ENCODE measurements at places on chromosomes 16 and 17. TPM values are rescaled to one million over a fixed set of nuclear protein-coding genes. Genes with fewer than 3 reads are reported as not detected.

- no peak for DNase-seq
Observed at GRCh38 chr17:59415397-59415796, 83.9 kb downstream of the YPEL2 start.

GRCh38 chr16:88060524-88061219 is 109.4 kb downstream of the BANP start:
- no peak for DNase-seq

- no peak for DNase-seq
Observed at GRCh38 chr17:80652756-80653330, 108.2 kb downstream of the RPTOR start.

DNA sequence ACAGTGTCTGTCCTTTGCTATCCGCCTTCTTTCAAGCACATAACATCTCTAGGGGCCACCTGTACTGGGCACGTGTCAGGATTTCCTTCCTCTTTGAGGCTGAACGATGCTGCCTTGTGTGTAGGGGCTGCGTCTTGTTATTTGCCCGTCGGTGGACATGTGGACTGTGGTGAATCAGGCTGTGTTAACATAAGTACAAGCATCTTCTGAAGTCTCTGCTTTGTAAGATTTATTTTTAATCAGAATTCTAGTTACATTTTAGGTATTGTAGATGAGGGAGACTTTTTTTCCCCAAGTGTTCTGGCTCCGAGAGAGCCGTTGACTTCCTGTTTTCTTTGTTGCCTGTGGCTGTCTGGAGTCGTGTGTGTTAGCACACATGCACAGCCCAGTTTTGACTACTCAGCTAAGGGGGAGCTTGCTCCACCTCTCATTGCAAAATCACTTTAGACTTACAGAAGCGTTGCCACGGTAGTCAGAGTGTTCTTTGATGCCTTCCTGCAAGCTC is 26.1 kb downstream of the SPG7 start:
- DNase-seq: peak; percentile 34

DNA sequence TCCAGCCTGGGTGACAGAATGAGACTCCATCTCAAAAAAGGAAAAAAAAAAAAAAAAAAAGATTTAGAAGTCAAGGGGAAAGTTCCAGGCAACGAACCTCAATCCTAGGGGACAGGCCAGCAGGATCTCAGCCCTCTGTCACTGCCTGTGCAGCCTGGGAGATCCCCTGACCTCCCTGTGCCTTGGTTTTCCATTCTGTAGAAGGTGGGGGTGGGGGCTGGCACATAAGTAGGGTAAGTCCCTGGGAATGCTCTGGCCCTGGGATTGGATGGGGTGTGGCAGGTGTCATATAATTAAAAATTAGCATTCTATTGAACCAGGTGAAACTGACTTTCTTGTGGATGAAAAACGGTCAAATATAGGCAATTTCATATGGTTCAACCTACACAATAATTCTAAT is 90.5 kb downstream of the C16orf78 start:
- DNase-seq: no peak

- DNase-seq: peak; percentile 17
Observed at GRCh38 chr17:3730881-3731429, 7.3 kb downstream of the HASPIN start.

- no peak for DNase-seq
Observed at GRCh38 chr17:35046245-35046644, 17.3 kb downstream of the RFFL start.

- no peak for DNase-seq
Observed at GRCh38 chr16:60329108-60329507, 1595.0 kb upstream of the GOT2 start.

- DNase-seq: no peak
Observed at GRCh38 chr17:74832421-74832820, 27.3 kb downstream of the GRIN2C start.

- DNase-seq: no peak
Observed at GRCh38 chr17:50165466-50165865, 339 bp upstream of the SGCA start.

DNA sequence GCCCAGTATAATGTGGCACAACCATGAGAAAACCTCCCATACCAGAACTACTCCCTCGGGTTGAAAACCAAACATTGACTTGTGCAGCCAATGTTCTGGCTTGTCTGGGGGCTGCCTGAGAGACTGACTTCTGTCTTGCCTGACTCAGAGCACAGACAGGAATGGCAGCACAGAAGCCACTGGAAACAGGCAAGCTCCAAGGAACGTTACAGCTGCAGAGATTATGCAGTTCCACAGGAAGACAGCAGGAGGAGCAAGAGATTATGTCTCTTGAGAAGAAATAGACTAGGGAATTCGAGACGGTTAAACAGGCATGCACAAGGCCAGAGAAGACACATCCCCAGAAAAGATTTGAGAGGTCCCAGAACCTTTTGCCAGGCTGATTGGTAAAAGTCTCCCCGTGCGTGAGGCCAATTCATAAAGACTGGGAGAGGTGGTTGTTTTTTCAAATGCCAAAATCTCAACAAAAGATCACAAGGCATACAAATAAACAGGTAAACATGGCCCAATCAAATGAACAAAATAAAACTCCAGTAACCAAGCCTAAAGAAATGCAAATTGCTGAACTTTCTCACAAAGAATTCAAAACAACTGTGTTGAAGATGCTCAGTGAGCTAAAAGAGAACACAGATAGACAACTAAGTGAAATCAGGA is 90.6 kb upstream of the CDH5 start:
- DNase-seq: peak; percentile 47

DNA sequence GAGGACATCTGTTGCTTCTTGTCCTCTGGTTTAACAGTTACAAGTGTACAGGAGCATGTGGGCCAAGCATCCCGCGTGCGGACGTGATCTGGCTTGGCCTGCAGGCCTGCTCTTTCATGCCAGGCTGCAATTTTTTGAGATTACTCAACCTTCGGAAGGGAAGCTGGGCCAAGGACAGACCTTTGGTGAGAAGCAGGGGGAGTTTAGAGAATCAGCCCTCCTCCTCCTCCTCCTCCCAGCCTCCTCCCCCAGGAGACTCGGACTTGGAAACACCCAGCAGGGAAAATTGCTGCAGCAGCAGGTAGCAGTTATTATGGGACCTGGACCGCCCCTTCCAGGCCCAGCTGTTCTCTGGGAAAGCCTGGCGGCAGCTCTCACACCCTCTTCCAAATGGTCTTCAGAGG is 5.1 kb upstream of the KLHL36 start:
- peak; percentile 50 for DNase-seq

DNA sequence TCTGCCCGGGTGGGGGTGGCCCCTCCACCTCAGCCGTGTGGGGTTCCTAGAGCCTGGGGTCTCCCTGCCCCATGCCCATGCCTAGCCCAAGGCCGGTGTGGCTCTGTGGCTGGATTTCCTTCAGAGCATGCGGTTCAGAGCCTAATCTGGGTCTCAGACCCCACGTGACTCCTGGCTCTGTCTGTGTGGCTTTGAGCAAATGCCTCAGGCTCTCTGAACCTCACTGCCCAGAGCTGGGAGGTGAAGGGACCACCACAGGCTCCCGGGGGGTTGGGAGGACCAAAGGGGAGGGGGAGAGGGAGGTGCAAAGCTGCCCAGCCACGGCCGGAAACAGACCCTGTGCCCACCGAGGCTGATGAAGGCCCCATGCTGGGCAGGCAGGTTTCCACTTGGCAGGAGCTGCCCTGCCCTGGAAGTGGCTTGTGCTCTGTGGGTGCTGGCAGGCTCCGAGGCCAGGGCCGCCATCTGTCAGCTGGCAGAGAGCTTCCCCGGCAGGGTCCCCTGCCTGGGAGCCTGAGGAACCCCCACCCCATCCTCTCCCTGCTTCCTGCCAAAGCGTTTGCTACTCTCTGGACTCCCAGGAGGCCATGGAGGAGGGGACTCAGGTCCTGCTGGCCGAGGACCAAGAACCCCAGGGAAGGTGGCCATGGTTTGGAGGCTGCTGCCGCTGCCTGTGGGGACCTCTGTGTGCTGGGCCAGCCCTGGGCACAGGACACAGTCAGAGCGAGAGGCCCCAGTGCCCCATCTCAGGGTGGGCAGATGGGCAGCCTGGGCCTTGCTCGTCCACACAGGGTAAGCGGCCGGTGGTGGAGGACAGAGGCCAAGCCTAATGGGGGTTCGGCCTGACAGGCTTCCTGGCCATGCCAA is 4.0 kb downstream of the CDH15 start:
- DNase-seq: no peak

TNP2 gene
- total RNA-seq: not detected

SLC13A2 gene
- total RNA-seq: 0.15 TPM

ANKRD13B gene
- 6.9 TPM for total RNA-seq

ELOB gene
- total RNA-seq: 87.0 TPM

CA5A gene
- total RNA-seq: 0.63 TPM

DLX3 gene
- total RNA-seq: 1.3 TPM

SMTNL2 gene
- total RNA-seq: 10.9 TPM

MFSD6L gene
- 0.68 TPM for total RNA-seq
